Mucosa of descending colon (tissue), 3 donors: ENCODE measurements at places on chromosomes 4 and X. TPM values are rescaled to one million over a fixed set of nuclear protein-coding genes. Genes with fewer than 3 reads are reported as not detected.

The CXorf51B gene
- total RNA-seq = not detected

The GATA1 gene
- total RNA-seq = not detected

The MAGEA4 gene
- not detected for total RNA-seq

The ADAM29 gene
- total RNA-seq = not detected

The SCML2 gene
- 4.2 TPM for total RNA-seq

The NR3C2 gene
- 108 TPM for total RNA-seq

The FAM9C gene
- 0.13 TPM for total RNA-seq

The SPANXD gene
- total RNA-seq = not detected

The BEND2 gene
- total RNA-seq = not detected

The PAGE2 gene
- not detected for total RNA-seq

The SFRP2 gene
- 3.9 TPM for total RNA-seq

The VCX3B gene
- not detected for total RNA-seq

The DRP2 gene
- total RNA-seq = 0.23 TPM

The SPANXN1 gene
- not detected for total RNA-seq

The PDGFC gene
- total RNA-seq = 6.1 TPM

The MAGEB5 gene
- not detected for total RNA-seq

The ADRA2C gene
- 0.69 TPM for total RNA-seq

The DUSP21 gene
- not detected for total RNA-seq

The EPGN gene
- total RNA-seq = not detected

The CHM gene
- 21.0 TPM for total RNA-seq

The CFAP99 gene
- total RNA-seq = 1.3 TPM

The FMR1NB gene
- total RNA-seq = not detected

The KLHL13 gene
- total RNA-seq = 1.6 TPM

The TMEM164 gene
- 95.4 TPM for total RNA-seq

The NAP1L3 gene
- 1.4 TPM for total RNA-seq

The ZNF711 gene
- 2.1 TPM for total RNA-seq

The BEX2 gene
- total RNA-seq = 4.6 TPM

The PF4V1 gene
- not detected for total RNA-seq

The FRG1 gene
- total RNA-seq = 36.1 TPM

The FAM236C gene
- total RNA-seq = not detected

The CHIC1 gene
- 6.4 TPM for total RNA-seq

The RNF113A gene
- 12.6 TPM for total RNA-seq

The CTAG1A gene
- not detected for total RNA-seq

The MTNR1A gene
- 4.9 TPM for total RNA-seq

The CLNK gene
- total RNA-seq = 0.27 TPM
